ENCODE measurements at places on chromosomes 3 and 15.

GRCh38 chr3:70822669-70823068, 510.2 kb upstream of the MDFIC2 start:
- no peak for DNase-seq

GRCh38 chr3:55453886-55454496, 33.1 kb downstream of the WNT5A start:
- no peak for DNase-seq

DNA sequence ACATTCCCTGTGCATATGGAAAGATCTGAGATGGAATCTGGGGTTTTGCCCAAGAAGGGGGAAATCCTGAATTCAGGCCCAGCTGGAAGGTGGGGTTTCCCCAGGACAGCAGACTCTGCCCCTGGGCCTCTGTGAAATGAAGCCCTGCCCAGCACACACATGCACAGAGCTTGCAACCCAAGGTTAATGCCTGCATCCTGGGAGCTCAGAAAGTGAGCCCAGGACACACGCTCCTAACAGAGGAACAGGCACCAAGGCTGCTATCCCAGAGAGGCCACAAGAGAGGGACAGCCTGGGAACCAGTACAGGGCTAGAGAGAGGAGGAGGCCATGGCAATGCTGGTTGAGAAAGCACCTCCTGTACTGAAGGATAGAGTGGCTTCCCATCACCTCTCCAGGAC, 16.1 kb downstream of the SEMA5B start:
- no peak for DNase-seq

GRCh38 chr3:3919316-3919715, 120.1 kb downstream of the LRRN1 start:
- DNase-seq = no peak

DNA sequence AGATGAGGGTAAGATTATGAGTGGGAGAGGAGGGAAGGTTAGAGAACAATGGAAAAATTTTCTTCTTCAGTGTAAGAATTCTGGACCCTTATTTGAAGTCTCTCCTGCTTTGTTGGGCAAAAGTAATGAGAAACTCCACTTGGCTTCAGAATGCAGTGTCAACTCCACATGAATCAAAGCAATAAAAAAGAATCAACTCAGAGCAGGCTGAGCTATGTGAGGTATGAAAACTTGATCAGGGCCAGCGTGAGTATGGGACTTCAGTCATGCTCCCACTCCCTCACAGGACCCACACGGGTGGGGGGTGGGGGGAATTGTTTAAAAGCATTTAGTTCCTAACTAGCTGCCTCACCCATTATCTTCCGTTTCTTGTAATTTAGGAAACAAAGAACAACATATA, 502.2 kb downstream of the PDCD6IP start:
- no peak for DNase-seq
